ENCODE measurements at places on chromosomes 2 and 18. TPM values are rescaled to one million over a fixed set of nuclear protein-coding genes. Genes with fewer than 3 reads are reported as not detected.

PLEK gene
- not detected for total RNA-seq

CD207 gene
- not detected for total RNA-seq

ERFE gene
- 7.6 TPM for total RNA-seq

CCDC121 gene
- total RNA-seq = 3.4 TPM

ABCB11 gene
- 0.01 TPM for total RNA-seq

SCN3A gene
- total RNA-seq = 0.02 TPM

CKAP2L gene
- total RNA-seq = 13.9 TPM
